Cardiac septum (tissue), 1 donor: ENCODE measurements at places on chromosomes 7 and 10.

DNA sequence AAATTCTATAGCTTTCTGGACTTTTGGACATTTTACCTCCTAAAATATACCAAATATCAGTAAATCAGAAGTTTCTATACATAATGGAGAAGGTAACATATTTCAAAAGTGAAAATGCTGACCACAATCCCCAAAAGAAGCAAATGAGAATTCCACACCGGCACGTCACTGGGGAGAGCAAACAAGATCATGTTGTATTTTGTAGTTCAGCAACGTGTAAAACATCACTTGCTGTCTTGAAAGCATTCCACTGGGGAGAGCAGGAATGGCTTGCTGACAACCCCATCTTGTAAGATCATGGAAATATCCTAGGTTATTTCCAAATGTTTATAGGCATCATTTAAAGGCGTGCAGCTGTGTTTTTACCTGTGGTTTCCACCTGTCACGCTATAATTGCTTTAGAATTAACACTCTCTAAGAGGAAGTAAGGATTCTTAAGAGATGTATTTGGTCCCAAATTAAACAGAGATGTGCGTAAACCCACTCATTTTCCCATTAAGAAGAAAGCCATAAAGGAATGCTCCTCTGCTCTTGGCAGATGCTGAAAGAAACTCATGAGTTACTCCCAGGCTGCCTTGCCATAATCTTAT, 397.1 kb upstream of the POT1 start:
- DNase-seq = no peak

DNA sequence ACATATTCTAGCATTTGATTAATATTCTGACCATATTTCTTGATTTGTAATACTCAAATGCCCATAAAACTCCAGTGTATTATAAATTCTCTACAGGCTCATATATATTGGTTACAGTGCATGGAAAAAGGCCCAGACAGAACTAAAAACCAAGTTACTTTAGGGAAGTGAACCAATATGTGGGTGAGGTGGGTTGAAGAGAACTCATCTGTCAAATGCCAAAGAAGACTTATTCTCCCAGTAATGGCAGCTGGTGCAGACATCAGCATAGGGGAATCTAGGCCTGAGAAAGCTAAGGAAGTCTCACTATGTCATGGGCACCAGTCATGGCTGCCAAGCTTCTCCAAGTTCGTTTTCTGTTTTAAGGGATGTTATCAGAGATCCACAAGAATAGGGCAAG, 30.6 kb downstream of the ZNF248 start:
- DNase-seq = no peak

GRCh38 chr7:148919859-148920258, 35.8 kb upstream of the EZH2 start:
- no peak for DNase-seq

- DNase-seq = no peak
These were observed 120.2 kb downstream of the MAD1L1 start for GRCh38 chr7:2112261-2113198.

- DNase-seq = no peak
These were observed 30.9 kb downstream of the OCM2 start for GRCh38 chr7:97959046-97959445.

DNA sequence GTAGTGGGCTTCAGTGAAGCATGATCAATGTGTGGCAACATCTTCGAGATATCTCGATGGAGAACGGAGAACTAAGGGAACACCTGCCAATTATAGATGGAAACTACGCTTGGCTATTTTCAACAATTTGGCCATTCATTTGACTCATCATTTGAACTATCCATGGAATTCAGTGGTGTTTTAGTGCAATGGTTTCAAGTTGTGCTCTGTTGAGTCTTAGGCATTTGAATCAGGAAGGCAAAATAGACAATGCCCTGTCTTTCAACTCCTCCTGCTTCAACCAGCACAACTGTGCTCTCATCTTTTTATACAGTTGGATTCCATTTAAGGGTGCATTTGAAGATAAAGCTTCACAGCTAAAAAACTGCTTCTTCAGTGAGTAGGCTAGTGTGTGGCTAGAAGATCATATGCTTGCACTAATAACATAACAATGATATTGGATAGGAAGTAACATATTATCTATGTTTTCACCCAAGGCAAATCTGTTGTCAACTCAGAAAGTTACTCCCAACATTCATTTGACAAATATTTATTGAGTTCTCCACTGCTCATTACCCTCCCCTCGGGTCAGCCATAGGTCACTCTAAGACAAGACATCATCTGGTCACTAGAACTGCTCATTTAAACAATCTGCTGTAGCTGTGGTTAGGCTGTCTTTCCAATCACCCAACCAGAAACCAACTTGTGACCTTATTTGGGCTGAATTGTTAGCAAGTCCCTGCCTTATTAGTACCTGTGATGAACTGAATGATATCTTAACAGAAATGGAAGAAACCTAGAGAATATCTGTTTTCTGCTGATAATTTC, 314.1 kb upstream of the SP4 start:
- no peak for DNase-seq

GRCh38 chr10:24784061-24784460, 60.4 kb upstream of the ARHGAP21 start:
- DNase-seq = no peak
